Stimulated activated CD4-positive, alpha-beta T cell treated with anti-CD3 and anti-CD28 coated beads, TNF-alpha, amount 100 ng/mL, for 24 hours (primary cell): ENCODE measurements at places on chromosomes 6 and 20.

DNA sequence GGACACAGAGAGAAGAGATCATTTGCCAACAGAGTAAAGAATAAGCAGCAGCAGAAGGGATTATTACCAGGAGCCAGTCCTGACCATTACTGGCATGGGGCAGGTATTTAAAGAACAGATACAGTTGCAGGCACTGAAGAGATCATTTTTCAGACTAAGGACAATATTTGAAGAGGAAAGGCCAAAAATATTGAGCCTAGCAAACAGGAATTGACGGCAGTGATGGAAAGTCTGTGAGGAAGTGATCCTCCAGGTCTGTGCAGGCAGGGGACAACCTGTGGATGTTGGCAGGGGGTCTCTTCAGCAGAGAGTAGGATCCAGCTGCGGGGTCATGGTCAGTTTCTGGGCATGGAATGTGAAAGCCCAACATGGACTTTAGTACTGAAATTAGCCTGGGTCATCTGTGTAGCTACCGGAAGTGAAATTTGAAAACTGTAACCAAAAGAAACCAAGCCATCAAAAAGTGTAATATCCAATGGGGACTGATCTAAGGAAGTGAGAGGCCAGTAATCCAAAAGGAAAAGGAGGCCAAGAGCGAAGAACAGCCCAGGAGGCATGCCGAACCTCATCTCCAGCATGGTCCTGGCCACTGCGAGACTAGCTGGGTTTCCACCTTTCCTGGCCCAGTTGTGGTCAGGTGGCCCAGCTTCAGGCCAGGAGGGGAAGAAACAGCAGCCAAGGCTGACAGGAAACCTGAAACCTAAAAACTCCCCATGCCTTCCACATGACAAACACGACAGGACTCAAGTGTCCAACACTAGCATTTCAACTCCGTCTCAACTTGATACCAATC is 115.1 kb upstream of the TNFAIP3 start:
- DNase-seq, result no peak

DNA sequence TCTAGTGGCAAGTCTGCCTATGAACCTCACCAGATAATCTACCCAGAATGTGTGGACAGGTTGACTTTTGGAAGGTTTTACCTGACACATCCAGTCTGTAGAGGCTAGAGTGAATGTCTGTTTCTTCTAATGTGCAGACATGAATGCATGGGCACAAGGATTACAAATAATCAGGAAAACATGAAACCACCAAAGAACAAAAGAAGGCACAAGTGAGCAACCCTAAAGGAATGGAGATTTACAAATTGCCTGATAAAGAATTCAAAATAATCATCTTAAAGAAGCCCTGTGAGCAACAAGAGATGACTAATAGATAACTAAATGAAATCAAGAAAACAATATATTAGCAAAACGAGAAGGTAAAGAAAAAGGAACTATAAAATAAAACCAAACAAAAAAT is 876.1 kb upstream of the ADGRB3 start:
- no peak for DNase-seq

GRCh38 chr6:163308629-163309440 is 105.7 kb upstream of the QKI start:
- DNase-seq, result no peak

- no peak for DNase-seq
These were observed 621.5 kb upstream of the CDH4 start for GRCh38 chr20:60630609-60631008.

GRCh38 chr20:62045529-62046285 is 20.0 kb downstream of the TAF4 start:
- DNase-seq, result no peak

DNA sequence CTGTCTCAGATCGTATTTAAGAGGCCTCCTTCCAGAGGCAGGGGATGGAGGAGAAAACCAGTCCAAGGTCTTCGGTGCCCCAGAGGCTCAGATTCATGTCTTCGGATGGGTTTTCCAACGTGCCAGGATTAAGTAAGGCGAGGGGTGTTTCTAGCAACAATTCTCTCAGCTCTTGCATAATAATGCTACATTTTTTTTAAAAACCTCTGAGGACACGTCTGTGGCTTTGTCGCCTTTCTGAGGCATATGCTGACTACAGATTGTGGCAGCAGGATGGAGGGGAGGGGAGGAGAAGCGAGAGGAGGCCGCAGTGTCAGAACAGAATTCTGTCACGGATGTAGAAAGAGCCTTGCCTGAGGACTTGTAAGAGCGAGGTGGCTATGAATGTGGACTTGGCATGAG is 17.7 kb upstream of the CCDC167 start:
- peak; percentile 70 for DNase-seq

- no peak for DNase-seq
These were observed 90.0 kb downstream of the SASH1 start for GRCh38 chr6:148432462-148433195.

GRCh38 chr20:41467690-41468089 is 101.1 kb upstream of the EMILIN3 start:
- DNase-seq, result no peak

DNA sequence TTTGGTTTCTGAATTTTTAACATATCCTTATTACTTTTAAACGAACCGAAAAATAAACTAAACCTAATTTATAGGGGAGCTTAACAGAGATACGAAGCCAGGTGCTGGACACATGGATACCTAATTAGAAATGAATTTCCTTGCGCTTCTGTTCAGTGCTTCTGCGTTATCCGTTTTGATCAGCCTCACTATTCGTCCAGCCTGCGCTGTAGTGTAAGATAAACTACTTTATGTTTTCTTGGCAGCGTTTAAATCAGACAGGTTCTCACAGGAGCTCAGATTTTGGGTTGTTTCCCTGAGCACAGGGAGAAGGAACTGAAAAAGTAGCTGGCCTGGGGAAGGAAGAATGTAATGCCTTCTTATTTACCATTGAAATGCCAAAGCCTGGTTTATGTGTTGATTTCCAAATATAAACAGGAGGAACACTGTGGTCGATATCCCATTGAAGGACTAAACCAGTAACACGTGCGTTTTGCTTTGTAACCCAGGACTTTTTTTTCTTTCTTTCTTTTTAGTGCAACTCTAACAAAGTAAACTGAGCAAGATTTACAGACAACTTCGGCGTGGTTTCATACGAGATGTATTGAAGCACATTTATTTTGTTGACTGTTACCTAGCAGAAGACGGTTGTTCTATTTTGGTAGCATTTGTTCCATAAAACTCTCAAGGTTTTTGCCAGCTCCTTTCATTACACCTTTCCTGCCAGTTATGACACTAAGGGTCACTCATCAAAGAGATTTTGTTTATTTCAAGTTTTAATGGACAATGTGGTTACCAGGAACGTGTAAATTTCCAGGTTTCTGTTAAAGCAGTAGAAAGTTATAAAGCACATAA is 214.8 kb upstream of the HEY2 start:
- DNase-seq, result no peak

DNA sequence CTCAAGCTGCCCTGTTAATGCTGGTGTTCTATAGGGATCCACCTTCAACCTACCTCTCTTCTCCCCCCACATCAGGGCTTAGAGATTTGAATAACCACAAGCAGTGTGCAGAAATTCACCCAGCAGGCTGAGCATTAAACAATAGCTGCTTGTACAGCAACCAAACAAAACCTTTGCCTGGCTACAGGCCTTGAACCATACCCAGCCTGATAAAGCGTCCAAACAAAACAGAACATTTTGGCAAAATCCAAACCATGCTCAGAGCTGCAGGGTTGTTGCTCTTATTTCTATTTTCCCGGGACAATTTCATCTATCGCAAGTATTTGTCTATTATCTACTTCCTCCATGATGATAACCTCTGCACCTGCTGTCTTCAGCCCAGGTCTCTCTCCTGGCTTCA is 142.3 kb downstream of the UNC5CL start:
- DNase-seq, result no peak

DNA sequence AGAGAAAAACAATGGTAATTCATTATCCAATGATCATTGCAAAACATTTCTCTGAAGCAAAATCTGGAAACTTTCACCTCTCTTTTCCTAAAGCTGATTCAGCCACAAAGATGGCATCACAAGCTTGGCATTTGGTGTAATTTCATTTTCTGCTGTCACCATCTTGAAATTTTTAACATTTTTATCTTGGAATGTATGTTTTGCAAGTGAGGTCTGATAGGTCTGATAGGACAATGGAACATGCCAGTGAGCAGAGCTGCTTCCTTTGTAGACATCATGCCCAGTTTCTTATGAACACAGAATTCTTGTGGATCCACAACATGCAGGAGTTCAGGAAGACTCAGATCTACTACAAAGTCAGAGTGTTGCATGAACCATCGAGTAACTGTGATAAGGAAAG is 969.6 kb downstream of the EYS start:
- no peak for DNase-seq

GRCh38 chr6:143564484-143565017 is 53.0 kb upstream of the FUCA2 start:
- no peak for DNase-seq

- no peak for DNase-seq
These were observed 77.7 kb downstream of the CDYL start for GRCh38 chr6:4853782-4854511.

DNA sequence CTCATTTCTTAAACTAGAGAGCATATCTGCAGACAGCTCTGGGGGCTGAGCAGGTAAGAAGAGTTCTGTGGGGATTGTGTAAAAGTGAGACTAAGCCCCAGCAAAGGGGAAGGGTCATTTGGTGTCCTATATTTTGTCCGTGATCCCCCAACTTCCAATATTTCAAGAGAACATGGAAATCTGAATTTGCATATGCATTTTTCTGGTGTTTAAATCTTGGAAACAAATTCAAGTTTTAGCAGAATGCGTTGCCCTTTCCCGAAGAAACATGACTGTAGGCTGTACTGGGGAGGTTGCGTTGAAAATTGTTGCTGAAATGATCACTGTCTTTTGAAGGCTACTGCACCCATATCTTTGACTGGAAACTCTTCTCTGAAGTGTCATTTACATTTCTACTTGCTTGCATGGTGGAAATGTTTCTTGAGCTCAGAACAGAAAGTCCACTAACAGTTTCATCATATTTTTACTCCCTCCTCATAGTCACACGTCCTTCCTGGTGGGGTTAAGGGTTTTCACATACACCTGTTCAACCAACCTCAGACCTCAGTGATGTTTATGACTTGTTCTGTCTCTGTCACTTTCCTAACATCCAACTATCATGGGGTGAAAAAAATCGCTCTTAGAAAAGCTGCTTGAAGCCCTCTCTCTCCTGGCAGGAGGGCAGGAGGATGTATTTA is 140.3 kb downstream of the BCAS1 start:
- no peak for DNase-seq

DNA sequence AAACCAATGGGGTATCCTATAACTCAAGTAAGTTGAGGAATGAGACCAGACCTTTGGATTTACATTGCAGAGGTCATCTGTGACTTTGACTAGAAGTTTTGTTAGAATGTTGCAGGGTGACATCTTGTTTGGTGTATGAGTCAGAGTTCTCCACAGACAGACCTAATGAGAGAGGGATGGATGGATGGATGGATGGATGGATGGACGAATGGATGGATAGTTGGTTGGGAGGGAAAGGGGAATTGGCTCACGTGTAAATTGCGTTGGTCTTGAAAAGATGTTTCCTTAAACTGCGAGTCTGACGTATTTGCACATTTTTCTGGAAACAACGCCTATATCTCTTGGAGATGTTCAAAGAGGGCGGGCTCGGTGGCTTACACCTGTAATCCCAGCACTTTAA is 1.0 kb upstream of the MTRES1 start:
- no peak for DNase-seq

- DNase-seq, result no peak
These were observed 159.3 kb downstream of the PREX1 start for GRCh38 chr20:48668451-48668946.

DNA sequence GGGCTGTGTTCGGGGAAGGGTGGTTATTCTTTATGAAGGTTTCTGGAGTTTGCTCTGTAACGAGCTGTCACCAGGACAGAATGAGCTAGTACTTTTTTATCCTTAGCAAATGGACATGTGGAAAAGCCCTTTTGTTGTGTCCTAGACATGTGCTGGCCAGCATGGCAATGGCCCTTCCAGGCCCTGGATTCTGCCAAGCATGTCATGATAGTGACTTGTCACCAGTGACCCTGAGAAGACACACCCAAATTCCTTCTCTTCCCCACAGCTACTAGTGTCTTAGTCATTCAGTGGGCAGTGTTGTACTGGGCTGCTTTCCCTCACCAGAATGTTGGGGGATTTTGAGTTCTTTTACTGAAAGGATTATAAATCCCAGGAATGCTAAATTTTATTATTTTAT is 74.0 kb upstream of the XRN2 start:
- no peak for DNase-seq

DNA sequence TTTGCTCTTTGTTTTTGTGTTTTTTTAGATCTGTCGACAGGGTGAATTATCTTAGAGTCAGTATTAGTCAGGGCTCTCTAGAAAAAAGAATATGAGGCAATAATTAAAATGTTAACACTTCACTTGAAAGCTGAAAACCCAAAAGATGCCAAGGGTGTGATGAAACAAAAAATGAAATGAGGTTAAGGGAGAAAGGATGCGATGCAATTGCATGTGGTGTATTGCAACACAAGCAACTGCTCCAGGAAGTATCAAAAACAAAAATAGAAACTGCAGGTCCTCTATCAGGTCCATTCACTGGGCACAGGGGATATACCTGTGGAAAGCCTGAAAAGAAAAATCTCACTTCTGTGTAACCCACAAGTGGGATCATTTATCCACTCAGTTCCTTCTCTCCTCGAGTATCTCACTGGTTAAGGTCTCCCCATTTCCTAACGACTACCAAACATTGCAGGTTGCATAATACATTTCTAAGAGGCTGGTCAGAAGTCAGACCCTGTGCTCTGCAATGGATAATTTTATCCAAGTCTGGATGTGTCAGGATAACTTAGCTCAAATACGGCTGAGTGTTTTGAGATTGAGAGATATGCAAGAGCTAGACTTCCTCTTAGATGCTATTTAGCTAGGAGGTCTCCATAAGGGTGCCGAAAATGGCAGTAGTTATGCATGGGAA is 257.7 kb upstream of the GJE1 start:
- DNase-seq, result no peak

DNA sequence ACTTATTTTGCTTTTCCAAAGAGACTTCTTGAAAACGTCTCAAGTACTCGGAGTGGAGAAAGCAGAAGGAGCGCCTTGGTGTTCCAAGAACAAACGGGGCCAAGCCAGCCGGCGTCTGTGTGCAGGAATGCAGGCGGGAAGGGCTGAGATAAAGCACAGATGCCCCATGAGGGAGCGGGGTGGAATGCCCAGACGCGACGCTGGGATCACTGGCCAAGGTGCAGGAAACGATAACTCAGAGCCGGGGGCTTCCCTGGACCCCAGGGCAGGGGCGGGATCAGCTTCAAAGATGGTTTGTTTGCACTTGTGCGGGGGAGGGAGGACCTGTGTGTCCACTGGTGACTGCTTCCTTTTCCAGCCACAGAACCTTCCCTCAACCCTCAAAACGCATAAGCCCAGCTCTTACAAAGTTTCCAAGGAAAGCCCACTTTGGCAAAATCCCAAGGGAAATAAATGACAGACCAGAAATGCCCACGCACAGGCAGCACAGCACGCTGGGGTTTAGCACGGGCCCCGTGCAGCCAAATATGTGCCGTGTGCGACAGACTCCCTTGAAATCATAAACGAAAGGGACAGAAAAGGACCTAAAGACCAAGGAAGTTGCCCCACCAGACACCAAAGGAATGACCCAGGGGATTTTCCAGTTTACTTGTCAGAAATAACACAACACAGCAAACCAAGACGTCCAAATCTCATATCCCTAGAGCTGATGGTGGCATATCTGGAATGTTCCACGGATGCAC is 113.9 kb downstream of the NFATC2 start:
- DNase-seq, result no peak

GRCh38 chr20:44418069-44418905 is 57.4 kb upstream of the TTPAL start:
- DNase-seq, result no peak
